ELR (cell line): ENCODE measurements at places on chromosomes 12 and 14.

GRCh38 chr12:26740991-26741390 lies 92.0 kb downstream of the ITPR2 start:
- no peak for DNase-seq

GRCh38 chr12:113735131-113735530 lies 231.0 kb downstream of the RBM19 start:
- no peak for DNase-seq

DNA sequence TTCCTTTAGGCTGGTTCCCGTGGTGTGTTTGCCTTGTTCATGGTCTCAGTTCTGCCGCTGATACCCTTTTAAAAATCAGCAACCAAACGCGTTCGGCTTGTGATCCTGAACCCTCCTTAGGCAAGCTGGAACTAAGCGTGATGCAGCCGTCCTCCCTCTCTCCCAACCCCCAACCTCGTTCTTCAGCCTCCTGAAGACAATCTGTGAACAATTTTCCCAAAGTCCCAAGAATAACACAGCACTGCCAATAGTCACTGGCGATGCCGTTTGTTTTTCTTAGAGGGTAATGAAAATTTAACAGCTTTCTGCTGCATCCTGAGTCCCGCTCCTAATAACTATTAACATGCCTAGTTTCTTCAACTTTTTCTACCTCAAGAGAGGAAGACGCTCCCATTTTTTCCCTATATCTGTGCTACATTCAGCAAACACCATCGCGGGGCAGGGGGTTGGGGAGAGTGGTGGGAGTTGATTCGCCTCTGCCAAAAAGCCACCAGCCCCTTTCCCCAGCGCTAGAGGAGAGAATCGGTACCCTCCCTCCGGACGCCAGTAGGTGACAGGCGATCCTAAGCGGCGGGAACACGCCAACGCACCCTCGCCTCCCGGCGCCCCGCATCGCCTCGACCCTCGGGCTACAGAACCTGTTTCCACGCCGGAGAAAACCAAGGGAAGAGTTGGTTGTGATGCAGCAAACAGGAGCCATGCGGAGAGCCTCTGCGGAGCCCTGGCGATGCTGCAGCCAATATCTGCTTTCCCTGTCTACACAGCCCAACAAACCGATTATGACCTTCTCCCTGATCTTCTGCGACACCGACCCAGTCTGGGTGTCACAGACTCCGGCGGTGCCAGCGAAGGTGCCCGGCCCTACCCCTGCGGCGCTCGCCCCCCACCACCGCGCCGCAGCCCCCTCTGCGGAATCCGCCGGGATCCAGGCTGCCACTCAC lies 752 bp downstream of the PRICKLE1 start:
- peak; percentile 51 for DNase-seq

DNA sequence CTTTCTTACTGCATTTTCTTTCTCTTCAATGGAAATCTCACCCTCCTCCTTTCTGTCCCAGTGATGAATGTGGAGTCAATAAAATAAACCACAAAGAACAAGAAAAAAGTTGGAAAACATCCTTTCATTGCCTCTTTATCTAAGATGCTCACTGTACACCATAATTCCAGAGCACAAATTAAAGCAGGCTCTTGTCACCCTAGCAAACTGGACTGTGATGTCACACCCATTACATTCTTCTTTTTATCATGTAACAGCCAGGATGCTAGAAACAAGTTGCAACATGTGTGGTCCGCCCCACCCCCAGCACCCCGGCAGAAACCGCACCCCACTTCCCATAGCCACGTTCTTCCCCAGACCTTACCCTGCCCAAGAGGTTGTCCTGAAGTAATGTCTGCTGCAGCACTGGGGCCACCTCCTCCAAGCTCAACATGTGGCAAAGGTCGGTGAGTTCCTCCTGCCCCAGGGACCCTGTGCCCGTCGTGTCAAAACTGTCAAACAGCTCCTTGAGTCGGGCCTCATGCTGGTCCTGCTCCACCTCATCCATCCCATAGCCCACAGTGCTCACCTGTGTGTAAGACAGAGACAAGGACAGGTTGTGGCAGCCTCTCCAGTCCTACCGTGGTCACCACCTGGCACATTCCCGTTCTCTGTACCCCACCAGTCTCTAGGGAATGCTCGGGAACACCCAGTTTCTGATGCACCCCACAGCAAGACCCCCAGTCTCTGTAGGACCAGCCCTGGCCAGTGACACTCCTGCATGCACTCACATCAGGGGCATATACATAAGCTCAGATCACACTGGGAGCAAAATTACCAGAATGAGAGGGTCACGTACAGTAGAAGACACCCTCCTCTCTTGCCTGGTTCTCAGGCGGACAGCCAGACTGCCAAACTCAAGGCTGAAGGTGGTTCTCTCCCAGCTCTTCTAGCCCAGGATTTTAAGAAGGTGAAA lies 9.2 kb downstream of the NIN start:
- DNase-seq = no peak

GRCh38 chr14:65566820-65567522 lies 154.4 kb downstream of the FUT8 start:
- peak; percentile 45 for DNase-seq

DNA sequence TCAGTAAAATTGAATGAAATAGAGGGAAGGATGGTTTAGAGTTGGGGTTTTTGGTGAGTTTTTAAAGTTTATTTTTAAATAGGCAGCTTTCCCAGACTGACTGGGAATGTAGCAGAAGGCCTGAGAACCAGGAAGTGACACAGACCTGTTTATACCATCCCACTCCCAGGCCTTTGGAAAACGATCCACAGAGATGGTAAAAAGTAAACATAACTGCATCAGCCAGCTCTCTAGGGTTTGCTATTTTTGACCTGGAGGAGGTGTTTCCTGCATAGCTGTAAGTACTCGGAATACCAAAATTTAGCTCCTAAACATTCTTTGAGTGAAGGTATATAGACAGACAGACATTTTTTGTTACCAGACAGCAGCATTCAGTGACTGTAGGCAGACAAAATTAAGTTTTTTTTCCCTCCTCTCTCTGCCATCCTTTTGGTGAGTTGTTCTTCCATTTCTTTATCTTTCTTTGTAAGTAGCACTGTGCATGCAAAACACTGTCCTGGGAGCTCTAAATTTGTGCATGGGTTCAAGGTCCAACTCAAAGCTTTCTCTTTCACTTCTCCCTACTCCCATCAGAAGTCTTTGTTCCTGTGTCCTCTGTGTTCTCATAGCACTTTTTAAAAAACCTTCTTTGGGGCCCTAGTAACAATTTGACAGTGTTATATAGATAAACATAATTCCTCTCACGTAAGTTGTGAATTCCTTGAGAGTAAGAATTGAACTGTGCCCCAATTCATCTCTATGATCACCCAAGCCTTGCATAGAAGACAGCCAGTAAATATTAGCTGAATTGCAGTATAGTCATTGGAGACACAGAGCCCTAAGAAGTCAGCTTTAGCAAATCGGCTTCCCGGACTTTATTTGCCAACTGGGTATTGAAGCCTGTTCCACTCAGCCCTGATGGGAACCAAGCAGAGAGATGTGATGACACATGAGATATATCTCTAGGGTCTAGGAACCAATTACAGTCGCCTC lies 37.4 kb downstream of the SUSD6 start:
- peak; percentile 72 for DNase-seq

DNA sequence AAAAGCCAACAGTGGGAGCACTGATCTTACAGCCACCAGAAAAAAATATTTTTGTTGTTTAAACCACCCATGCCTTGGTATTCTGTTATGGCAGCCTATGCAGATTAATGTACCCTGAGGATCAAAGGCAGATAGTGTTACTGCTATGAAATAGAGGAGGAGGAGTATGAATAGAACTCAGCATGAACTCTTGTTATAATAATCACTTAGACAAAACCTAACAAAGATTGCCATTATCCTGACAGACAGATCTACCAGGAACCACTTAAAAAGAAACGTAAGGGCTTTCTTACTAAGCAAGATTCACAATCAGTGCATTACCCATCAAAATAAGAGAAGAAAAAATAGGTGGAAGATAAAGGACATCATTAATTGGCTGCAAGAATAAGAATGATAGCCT lies 558.3 kb downstream of the GALC start:
- DNase-seq = no peak

GRCh38 chr12:55362675-55363074 lies at the start of gene OR6C75:
Gene OR6C75, plus strand, starts transcription at chr12:55362975. Its CDS starts 2,136 bp downstream, at chr12:55365111.
- DNase-seq = no peak

- DNase-seq = no peak
Observed at GRCh38 chr14:96629558-96630222, 127.5 kb downstream of the PAPOLA start.

DNA sequence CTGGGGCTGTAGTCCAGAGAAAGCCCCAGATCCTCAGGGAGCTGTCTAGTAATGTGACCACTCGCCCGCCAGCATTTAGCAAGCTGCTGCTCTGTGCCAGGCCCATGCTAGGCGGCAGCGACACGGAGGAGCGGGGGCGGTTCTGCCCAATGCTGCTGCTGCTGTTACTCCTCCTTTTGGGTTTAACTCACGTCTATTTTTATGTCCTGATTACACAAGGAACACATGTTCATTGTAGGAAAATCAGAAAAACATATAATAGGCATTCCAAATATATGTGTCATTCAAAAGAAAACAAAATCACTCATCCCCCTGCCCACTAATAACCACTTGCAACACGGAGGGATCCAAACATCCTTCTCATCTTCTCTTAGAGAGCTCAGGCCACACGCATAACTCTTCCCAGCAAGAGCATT lies 30.4 kb downstream of the CCDC92 start:
- peak; percentile 75 for DNase-seq

GRCh38 chr12:89768586-89769482 lies 60.2 kb upstream of the ATP2B1 start:
- DNase-seq = peak; percentile 99

DNA sequence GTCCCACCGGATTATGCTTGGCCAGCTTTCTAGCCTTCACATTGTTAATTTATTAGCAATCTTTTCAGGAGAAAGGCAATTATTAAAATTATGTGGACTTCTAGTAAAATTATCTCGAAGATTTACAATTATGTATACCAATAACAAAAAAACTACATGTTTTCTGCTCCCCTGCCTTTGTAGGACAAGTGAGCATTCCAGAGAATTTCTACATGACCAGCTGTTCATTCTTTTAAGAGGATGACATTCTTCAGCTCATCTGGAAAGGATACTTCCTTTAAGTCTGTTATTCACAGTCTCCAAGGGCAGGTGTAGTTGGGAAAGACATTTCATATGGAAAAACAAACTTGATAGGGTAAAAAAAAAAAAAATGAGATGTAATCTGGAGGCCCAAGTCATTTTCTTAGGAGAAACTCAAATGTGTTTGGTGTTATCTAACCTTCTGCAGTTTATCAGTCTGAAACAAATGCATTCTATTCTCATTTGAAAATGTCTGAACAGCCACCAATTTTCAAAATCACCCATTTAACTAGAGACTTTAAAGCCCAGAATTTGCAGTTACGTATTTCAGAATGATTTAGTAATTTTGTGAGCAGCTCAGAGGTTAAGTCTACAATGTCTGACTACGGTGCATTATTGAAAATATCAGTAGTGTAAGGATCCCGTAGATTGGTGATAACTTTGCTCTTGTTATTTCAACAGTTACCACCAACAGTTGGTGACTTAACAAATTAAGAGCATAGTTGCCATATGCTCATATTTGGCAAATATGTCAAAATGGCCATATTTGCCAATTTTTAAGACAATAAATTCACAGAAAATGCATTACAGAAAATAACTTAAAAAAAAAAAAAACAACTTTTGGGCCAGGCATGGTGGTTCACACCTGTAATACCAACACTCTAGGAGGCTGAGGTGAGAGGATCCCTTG lies 1.8 kb upstream of the PHLDA1 start:
- peak; percentile 58 for DNase-seq

GRCh38 chr12:131108177-131108955 lies 154.7 kb downstream of the ADGRD1 start:
- DNase-seq = no peak

DNA sequence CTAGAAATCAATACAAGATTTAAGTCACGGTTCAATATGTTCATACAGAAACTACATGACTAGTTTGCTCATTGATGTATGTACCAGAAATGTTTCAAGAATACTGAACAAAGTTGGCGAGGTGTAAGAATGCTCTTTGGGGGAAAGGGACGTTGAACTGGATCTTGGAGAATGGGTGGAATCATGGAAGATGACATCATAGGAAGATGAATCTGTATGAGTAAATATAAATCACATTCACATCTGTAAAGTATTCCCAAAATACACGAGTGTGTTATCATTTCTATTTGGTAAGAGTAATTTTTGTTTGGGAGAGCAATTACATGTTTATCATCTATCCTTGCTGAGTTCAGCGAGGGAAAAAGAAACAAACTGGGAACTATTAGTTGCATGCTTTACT lies 162.2 kb upstream of the TMTC1 start:
- DNase-seq = no peak

DNA sequence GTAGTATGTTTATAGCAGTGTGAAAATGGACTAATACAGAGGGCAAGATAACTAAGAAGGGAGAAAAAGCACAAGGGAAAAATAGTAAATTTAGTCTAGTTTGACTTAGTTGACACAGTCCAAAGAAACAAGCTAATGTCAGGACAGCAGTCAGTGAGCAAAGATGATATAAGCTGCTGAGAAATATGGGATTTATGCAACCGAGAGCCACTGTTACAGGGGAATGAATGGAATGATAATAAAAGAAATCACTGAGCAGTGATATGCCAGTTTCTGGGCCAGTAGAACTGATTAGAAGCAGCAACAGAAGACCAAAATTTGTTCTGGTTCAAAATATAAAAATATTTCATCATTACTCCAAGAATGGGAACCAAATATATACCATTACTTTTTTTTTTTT lies 60.1 kb downstream of the R3HDM2 start:
- DNase-seq = no peak

GRCh38 chr12:7122811-7123769 lies 5.6 kb downstream of the RBP5 start:
- DNase-seq = no peak

DNA sequence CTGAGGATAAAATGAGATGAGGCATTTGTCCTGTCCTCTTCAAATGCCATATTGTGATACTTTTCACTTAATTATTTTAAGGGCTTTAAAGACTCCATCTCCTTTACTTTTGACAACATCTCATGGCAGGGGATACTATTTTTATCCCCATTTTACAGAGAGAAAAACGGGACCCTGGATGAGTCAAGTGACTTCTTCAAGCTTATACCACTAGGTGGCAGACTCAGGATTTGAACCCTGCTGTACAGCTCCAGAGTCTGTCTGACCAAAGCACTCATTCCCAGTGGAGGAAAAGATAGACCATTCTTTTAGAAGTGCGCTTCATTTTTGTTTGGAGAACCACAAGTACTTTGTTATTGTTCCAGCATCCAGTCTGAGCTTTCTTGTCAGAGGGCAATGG lies 1.7 kb upstream of the SMOC1 start:
- DNase-seq = peak; percentile 30

- no peak for DNase-seq
Observed at GRCh38 chr12:108846290-108846701, 11.1 kb downstream of the SSH1 start.

DNA sequence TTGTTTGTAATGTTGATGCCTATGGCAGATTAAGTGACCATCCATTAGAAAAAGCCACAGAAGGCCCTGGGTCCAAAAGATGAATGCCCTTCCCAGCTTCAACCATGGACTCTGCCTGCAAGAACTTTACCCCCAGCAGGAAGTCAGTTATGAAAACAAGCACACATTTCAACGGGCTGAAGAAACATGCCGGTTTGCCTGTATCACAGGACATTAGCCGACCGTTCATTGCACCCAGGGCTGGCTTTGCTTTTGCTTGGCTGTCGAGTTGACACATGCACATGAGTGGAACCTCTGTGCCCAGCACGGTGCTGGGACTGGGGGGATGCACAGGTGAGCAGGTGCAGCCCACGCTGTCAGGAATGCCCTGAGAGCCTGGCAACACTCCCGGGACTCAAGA lies 1087.0 kb downstream of the BCL11B start:
- no peak for DNase-seq

GRCh38 chr14:103880348-103881267 lies 33.2 kb upstream of the PPP1R13B start:
- peak; percentile 42 for DNase-seq
